Regular cardiac myocyte (primary cell): ENCODE measurements at places on chromosomes 7 and 10. TPM values are rescaled to one million over a fixed set of nuclear protein-coding genes. Genes with fewer than 3 reads are reported as not detected.

COL28A1 gene
- under 0.01 TPM in 2 replicates for total RNA-seq

LIPN gene
- total RNA-seq: not detected in 2 replicates

SEC23IP gene
- 18.6 and 22.2 TPM in 2 replicates for total RNA-seq

ZMIZ1 gene
- 8.6 and 12.1 TPM in 2 replicates for total RNA-seq

GRID2IP gene
- under 0.01 TPM in 1 of 2 replicates, not detected in the other for total RNA-seq
